ENCODE measurements at places on chromosomes 7 and 10.

- DNase-seq, result peak; percentile 90
Observed at GRCh38 chr10:1109795-1110673, 53.8 kb downstream of the WDR37 start.

- DNase-seq, result no peak
Observed at GRCh38 chr10:73225518-73225917, 21.5 kb downstream of the DNAJC9 start.

DNA sequence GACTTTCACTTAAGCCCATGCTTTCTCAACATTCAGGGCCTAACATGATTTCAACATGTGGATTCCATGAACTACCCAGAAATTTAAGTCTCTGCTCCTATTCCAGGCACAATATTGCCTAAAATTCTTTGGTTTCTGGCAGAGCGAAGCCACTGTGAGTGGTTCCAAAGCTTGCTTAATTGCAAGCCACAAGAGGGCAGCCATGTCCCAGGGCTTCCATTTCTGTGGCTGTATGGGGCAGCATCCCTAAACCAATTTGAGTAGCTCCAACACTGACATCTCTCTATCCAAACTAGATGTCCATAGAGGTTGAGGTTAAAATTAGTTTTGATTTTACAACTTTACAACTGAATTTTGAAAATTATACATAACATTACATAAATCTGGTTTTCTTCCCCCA lies 56.3 kb upstream of the MDFIC start:
- DNase-seq, result peak; percentile 76

DNA sequence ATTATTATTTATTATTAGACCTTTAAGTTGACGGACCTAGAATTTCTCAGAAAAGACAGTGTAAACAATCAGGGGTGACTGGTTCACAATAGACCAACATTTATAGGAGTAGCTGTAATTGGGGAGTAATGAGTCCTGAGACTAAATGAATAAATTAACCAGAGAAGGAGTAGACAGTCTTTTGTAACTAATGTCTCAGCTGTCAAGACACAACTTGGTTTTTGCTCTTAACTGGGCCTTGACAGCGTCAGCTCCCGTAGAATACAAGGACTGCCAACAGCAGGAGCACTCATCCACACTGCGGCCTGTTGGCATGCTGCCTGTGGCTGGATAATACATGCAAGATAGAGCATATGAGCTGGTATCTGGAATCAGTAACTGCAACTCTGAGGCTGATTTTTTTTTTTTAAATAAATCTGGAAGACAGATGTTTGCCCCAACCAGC lies 123.9 kb downstream of the CACNA2D1 start:
- DNase-seq, result peak; percentile 65

- no peak for DNase-seq
Observed at GRCh38 chr7:54921116-54921515, 97.7 kb upstream of the EGFR start.

DNA sequence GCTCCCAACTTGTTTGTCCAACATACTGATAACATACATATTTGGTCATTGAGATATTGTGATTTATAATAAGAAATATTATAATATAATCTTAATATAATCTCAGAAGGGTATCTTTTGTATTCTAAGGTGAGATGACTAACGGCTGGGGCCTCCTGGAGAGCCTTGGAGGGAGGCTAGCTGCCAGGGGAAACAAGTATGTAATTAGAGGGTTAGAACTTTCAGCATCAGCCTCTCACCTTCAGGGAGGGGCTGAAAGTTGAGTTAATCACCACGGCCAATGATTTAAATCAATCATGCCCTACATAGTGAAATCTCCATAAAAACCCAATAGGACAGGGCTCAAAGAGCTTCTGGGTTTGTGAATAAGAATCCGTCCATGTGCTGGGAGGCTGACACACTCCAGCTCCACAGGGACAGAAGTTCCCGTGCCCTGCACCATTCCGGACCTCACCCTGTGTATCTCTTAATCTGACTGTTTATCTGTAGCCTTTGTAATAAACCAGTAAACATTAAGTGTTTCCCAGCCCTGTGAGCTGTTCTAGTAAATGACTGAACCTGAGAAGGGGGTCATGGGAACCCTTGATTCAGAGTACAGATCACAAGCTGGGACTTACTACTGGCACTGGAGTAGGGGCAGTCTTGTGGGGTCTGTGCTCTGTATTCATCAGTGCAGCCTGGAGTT lies 86.3 kb upstream of the STEAP1B start:
- DNase-seq, result no peak

DNA sequence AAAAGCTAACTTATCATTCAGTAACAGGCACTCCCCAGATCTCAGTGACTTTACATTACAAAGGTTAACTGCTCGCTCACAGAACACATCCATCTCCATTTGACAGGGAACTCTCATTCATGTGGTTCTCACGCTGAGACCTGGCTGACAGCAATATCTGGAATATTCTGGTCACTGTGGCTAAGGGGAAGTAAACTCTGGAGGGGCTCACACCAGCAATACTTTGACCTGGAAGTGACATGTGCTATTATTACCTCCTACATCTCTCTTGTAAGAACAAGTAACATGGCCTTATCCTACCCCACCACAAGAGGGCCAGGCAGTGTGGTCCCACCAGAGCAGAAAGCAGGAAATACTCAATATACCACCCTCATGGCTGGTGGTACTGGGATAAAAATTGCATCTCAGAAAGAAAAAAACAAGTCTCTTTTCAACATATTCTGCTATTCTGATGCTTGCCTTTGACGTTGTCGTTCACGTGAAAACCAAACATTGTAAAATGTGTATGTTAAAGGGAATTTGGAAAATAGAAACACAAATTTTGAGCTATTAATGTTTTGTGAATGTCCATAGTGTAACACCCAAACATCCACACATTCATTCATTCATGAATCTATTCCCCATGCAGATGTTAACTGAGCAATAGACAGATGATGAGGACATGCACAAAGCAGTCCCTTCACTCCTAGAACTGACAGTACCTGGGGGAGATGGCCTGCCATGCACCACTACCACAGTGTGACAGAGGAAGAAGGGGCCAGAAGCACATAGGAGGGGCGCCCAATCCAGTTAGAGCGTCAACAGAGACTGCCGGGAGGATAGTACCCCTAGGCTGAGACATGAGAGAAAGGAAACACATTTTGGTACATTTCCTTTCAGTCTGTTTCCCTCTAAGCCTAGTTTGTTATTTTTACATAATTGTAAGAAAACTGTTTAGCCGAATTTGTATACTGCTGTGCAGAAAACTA lies 166.0 kb upstream of the SP4 start:
- DNase-seq, result peak; percentile 89

DNA sequence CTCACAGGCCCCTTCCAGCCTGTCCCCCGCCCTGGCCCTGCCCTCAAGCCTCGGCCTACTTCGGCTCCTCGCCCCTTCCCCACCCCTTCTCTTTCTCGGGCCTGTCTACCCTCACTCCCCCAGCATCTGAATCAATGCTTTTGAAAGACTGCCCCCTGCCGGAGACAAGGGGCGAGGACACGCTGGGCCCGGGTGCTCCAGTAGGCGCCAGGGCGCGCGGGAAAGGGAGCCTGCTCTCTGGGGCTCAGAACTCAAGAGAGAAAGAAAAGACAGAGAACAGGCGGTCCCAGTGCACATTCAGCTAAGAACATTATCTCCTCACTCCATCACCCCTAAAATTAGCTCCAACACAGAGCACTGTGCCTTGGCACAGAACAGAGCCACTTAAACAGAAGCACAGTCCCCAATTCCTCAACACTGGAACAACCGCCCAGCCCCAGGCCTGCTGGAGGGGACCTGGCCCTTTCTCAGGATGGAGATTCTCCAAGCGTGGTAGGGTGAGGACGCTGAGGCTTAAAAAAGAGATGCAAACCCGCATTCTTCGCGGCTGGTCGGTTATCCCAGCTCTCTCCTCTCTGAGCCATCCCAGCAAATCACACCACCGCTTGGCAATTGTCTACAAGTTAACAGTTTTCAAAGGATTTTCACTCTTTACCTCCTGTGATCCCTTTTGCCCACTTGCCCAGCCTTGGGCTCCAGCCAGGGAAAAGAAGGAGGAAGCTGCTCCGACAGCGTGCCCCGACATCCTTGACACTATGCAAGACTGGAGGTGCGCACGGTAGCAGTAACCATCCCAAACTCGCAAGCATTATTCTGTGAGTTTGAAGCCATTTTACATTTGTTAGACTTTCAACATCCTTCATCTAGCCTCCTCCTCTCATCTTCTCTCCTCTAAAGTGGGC lies 2.1 kb downstream of the GIGYF1 start:
- peak; percentile 89 for DNase-seq

GRCh38 chr10:69146759-69147158 lies 22.8 kb downstream of the VPS26A start:
- DNase-seq, result no peak

DNA sequence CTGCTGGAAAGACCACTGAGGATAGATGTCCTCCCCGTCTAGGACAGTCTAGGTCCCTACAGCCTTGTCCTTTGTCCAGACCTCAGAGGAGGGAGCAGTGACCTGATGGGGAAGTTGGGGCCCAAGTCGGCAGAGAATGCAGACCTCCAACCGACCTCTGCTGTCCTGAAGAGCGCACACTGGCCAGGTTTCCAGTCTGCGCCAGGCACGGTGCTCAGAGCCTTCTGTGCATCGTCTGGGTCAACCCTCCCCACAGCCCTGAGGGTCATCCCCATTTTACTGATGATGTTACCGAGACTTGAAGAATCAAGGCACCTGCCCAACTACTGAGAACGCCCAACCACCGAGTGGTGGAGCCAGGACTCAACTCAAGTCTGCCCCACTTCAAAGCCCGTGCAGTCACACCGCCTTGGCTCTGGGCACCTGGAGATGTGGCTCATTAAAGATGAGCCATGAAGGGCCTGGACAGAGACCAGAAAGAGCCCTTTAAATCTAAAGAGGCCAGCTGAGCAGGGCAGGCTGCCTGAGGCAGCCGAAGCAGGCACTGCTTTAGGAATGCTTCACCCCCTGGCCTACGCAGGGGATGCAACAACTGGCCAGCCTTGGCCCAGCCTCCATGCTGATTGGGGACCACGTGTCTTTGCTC lies 4.4 kb downstream of the ITPRIP start:
- DNase-seq, result no peak

GRCh38 chr10:129057856-129058663 lies 409.0 kb upstream of the MGMT start:
- no peak for DNase-seq

- DNase-seq, result no peak
Observed at GRCh38 chr10:44176311-44176710, 208.6 kb downstream of the CXCL12 start.

GRCh38 chr7:31106303-31107105 lies 54.4 kb downstream of the ADCYAP1R1 start:
- DNase-seq, result no peak

- DNase-seq, result no peak
Observed at GRCh38 chr10:88048312-88048711, 184.9 kb downstream of the PTEN start.

- peak; percentile 67 for DNase-seq
Observed at GRCh38 chr10:74103560-74104258, 46.9 kb downstream of the AP3M1 start.

DNA sequence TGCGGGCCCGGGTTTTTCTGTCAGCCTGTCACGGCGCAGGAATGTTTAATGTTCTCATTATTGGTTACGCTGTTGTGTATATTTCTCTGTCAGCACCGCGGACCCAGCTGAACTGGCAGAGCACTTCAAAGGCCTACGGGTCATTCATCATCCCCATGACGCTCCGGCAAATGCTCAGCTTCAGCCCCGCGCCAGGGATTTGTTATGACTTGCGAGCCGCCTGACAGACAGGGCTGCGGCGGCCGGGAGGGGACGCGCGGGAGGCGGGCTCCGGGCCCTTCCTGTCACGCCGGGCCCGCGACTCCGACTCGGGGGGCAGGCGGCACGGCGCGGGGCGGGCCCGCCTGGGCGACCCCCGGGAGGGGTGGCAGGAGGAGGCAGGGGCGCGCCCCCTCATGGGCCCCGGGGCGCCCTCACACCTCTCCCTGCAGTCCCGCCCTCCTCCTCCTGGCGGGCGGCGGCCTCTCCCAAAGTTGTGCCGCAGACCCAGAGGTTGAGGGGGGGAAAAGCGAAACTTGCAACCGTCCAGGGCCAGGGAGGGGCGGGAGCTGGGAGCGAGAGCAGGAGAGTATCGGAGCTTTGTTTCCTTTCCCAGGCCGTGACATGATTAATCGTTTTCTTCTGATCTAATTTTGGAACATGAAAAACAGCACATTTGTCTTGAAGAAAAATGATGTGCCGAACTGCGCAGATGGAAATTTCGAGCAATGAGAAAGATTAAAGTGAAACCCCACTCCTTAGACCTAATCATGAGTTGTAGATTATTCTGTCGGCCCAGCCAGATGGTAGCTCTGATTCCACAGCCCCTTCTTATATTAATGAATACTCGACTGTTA lies 59.3 kb upstream of the COMTD1 start:
- peak; percentile 91 for DNase-seq

- DNase-seq, result no peak
Observed at GRCh38 chr10:120459185-120459584, 2.2 kb downstream of the PLPP4 start.

DNA sequence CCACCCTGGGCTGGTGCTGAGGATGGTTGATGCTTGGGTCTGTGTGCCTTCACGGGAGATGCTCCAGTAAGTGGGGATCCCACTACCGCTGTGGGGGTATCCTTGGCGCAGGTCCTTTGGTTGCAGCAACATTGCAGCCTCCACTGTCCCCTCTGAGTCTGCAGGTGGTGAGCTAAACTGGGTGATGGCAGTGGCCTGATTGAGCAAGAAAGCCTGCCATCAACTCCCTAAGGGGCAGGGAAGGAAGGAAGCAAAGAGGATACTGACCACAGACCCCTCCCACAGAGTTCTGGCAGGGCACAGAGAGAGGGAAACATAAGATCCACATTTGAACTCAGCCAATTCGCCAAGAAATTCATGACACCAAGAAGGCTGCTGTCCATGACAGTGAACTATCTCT lies 43.2 kb downstream of the MYO1G start:
- no peak for DNase-seq

GRCh38 chr7:28086198-28086597 lies 94.4 kb downstream of the JAZF1 start:
- DNase-seq, result no peak

GRCh38 chr10:102185811-102186527 lies 33.8 kb downstream of the NOLC1 start:
- no peak for DNase-seq

- DNase-seq, result no peak
Observed at GRCh38 chr10:31866118-31866670, 62.4 kb downstream of the ARHGAP12 start.
